Astrocyte of the hippocampus (primary cell): ENCODE measurements at places on chromosomes 7 and 10.
A peak's percentile ranks its signal among the peaks of the same experiment; 100 is the strongest.

DNA sequence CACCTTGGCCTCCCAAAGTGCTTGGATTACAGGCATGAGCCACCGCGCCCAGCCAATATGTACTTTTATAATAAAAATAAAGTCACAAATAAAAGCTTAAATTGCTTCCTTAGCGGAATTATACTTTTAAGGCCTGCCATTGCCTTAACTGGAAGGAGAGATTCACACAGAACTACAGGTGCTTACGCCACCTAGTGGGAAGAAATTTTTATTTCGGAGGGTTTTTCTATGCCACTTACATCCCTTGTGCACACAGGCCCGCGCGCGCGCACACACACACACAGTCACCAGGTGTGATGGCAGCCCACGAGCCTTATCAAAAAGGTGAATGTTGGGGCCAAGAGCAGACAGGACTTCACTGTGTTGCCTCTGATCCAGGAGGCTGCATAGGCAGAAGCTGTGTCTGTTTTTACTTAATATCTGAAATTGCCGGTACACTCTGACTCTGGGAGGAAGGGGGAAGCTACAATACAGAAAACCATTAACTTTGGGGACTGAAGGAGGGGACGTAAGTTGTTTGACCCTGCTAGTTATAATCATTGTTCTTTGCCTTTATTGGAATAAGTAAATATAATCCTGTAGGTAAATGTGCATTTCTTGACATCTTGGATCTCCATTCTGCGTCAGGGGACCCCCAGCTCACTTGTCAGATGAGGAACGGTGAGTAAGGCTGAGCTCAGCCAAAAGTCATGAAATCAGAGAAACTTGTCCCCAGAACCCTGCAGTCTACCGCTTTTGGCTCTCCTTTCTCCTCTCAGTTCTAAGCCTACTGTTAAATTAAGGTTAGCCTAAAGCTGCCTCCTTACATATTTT is 87.1 kb downstream of the SLC16A9 start:
- DNase-seq, result peak; percentile 79

- no peak for DNase-seq
These were observed 17.7 kb downstream of the NCOA4 start for GRCh38 chr10:46012746-46013145.

GRCh38 chr10:30134171-30134945 is 75.0 kb upstream of the JCAD start:
- DNase-seq, result no peak

DNA sequence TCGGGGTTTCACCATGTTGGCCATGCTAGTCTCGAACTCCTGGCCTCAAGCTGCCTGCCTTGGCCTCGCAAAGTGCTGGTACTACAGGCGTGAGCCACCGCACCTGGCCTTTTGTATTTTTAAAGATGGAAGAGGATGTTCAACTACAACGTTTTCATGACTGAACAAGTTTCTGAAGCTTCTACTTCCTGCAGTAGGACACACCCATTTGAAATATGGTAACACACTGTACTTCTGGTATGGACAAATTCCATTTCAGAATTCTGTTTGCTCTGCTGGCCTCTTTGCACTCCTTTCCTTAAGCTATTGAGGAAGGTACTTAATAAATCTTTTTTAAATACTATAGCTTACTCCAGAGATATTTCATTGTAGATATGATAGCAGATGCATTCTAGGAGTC is 10.9 kb upstream of the CDK1 start:
- no peak for DNase-seq

DNA sequence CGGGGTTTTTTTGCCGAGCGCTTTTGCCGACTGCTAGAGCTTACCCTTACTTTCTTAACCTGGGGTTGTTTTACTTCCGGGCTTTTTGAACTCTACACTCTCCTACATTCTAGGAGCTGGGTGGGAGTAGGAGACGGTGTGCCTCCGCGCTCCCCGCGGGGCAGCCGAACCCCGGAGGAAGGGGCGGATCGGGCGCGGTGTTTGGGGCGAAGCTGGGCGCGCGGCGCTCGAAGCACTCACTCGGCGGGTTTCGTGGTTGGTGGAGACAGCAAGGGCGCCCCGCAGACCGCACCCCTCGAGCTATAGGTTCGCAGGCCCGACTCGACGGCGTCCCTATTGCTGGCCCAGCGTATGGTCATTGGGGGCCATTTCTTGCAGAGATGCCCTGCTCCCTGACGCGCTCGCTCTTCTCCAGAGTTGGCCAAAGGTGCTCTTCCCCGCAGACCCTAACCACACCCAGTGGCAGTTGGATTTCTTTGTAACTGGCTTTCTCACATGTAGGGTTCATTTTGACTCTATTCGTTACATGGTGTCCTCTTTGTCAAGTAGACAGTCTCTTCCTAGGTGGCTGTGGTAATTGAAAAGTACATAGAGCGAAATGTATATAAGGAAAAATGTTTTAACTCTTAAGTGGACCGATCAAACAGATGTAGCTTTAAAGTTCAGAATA is 364 bp downstream of the ZNF518A start:
- DNase-seq, result peak; percentile 89

DNA sequence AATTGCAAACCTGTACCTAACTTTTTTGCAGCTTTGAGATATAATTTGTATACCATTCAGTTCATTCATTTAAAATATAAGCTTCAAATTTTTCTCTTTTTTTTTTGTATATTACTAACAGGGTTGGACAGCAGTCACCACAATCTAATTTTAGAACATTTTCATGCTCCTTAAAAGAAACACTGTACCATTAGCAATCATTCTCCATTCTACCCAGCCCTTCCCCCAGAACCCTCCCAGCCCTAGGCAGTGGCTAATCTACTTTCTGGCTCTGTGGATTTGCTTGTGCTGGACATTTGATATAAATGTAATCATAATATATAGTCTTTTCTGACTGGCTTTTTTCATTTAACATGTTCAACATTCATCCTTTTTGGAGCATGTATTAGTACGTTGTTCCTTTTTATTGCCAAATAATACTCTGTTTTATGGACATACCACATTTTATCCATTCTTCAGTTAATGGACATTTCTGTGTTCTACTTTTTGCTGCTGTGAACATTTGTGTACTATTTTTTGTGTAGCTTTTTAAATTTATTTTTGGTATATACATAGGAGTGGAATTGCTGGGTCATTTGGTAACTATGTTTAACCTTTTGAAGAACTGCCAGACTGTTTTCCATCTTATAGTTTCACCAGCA is 40.9 kb upstream of the ST7 start:
- DNase-seq, result no peak

GRCh38 chr7:38396852-38397251 is 123.4 kb upstream of the TARP start:
- DNase-seq, result no peak

GRCh38 chr10:132274986-132275385 is 32.8 kb downstream of the STK32C start:
- no peak for DNase-seq

GRCh38 chr10:120980279-120981255 is 129.4 kb downstream of the WDR11 start:
- DNase-seq, result no peak

GRCh38 chr7:11436773-11437524 is 395.0 kb downstream of the THSD7A start:
- DNase-seq, result no peak

DNA sequence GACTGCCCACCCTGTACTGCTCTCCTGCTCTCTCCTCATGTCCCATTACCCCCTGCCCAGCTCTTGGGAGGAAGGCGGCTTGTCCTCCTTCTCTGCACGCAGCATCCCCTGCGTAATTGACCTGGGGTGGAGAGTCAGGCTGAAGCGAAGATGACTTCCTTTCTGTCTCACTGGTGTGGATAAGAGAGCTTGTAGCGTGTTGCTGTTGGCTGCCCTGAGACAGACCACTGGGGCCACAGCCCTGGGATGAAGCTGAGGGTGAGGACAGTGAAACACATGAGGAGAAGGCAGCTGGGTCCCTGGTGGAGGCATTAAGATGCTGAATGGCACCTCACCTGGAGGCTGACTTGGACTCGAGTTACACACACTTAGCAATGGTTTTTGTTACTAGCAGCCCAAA is 310.3 kb upstream of the ZNF32 start:
- DNase-seq, result no peak

DNA sequence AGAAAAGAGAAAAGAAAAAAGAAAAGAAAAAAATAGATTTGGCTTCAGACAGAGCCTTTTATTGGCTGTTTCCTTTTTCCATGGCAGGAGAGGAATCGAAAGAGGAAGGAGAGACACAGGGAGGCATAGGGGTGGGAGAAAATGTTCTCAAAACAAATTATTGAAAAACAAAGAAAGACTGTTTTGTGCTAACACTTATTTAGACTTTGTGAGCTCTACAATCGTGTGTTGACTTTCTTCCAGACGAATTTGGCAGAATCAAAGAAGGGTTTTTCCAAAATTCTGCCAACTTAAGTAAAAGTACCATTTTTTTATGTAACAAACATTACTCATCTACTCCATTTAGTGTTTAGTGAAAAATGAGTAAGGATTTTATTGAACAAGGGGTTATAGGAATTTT is 982.2 kb downstream of the REEP3 start:
- DNase-seq, result no peak

GRCh38 chr10:72334196-72334824 is 20.4 kb downstream of the DNAJB12 start:
- DNase-seq, result peak; percentile 97

DNA sequence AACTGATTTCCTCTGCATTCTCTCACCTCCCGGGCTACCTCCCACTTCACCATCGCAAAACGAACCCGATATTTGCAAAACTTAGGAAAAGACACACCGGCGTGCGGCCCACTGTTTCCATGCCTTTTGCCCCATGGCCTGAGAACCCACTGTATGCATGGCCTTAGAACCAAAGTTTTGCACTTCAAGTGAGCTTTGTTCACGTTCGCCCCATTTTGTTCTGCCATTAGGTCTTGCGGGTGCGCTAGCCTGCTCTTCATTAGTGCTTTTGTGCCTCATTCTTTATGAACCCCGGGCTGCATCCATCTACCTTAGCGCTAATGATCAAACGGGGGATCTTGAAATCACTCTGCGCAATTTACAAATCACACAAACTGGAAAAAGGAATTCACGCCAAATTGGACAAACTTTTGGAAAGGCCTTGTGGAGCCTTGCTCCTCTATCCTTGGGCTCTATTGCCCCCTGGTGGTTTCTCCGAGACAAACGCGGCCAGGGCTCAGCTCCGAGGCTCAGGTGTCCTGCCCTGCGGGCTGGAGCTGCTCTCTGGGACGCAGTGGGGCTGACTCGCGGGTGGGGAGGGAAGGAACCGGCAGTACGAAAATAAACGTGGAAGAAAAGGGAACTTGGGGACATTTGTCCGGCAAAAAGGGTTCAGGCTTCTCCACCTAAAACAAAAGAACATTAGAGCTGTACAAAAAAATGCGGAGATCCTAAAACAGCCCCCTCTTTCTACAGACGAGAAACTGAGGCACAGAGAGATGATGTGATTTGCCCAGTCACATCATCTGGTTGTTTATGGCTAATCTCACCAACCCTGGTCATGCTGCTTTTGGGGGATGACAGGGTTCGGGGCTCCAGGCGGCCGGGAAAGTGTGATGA is 300.4 kb upstream of the NFE2L3 start:
- peak; percentile 92 for DNase-seq

DNA sequence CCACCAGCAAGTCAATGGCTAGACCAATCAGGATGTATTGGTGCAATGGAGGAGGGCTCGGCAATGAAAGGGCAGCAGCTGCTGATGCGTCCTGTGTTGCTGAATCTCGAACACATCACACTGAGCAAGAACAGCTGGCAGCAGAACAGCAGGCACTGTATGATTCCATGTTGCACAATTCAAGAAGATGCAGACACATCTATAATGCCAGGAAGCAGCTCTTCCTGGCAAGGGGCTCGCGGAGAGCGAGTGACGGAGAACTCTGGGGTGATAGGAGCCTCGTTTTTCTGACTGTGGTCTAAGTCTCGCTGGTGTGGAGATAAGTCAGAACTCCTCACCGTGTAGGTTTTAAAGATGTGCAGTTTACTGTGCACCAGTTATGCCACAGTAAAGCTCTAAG is 24.8 kb upstream of the PFKP start:
- DNase-seq, result no peak

DNA sequence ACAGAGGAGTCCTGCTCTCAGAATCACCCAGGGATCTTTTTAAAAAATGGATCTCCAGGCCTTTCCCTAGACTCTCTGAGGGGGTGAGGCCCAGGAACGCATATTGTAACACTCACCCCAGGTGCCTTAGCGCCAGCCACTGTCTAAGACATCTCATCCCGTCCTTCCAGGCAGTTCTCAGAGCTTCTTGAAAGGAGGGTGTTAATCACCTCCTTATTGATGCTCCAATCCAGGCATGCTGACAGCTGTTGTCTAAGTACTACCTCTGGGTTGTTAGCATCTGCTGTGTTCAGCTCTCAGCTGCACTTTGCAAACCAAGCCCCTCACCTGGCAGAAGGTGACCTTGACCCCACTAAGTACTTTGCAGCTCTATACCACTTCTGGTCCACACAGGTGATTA is 36.0 kb downstream of the KIAA1549 start:
- no peak for DNase-seq

DNA sequence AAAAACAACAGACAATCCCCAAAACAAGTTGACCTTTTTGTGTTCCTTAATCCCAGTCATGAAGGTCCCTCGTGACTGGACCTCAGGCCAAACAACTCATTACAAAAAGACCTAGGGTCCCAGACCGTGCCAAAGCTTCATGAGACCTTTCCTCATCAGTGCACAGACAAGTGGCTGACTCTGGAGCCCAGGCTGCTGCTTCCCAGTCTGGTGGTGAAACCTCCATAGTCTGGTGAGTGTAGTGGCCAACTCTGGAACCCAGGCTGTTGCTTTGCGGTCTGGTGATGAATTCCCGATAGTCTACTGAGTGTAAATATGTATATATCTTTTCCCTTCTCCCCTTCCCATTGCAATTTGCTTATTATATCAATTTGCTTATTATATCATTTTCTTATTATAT is 22.1 kb upstream of the SLC18A3 start:
- no peak for DNase-seq

- DNase-seq, result no peak
These were observed 55.2 kb upstream of the C10orf71 start for GRCh38 chr10:49243610-49244283.

DNA sequence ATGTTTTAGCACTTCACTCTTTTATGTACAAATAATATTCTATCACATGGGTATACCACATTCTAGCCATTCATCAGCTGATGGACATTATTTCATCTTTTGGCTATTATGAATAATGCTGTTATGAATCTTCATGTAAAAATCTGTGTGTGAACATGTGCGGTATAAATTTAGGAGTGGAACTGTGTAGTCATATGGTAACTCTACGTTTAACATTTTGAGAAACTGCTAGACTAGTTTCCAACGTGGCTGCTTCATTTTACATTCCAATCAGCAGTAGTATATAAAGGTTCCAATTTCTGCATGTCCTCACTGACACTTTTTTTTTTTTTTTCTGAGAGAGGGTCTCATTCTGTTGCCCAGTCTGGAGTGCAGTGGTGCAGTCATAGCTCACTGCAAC is 8.3 kb downstream of the RAMP3 start:
- DNase-seq, result no peak
